Stimulated activated CD4-positive, alpha-beta T cell treated with anti-CD3 and anti-CD28 coated beads, Interleukin-4, amount 100 ng/mL, for 24 hours (primary cell): ENCODE measurements at places on chromosomes 4 and X.

- no peak for DNase-seq
These were observed 197.3 kb downstream of the OR13H1 start for GRCh38 chrX:131741103-131741581.

GRCh38 chrX:121655276-121655675 is 607.9 kb downstream of the GLUD2 start:
- DNase-seq, result no peak

- no peak for DNase-seq
These were observed 648.3 kb downstream of the GABRG1 start for GRCh38 chr4:45475548-45475947.

DNA sequence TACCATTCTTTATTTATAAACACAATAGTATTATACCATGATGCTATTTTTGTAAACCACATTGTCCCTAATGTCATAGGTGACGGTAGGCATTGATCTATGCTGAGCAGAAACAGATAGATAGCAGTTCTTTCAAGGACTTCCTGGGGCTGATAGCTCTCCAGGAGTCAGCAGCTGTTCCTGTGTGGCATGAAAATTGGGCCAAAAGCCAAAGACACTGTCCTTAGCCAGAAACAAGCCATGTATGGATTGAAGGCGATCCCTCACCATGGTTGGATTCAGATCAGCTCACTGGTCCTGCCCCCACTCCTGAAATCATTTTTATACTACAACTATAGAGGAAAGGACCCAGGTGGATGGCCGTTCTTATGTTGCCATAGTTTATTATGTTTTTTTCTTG is 53.6 kb downstream of the DDX60 start:
- DNase-seq, result no peak

- DNase-seq, result no peak
These were observed 16.8 kb upstream of the THOC2 start for GRCh38 chrX:123749643-123750042.

GRCh38 chrX:72128881-72129280 is 2.8 kb downstream of the RTL5 start:
- peak; percentile 11 for DNase-seq

DNA sequence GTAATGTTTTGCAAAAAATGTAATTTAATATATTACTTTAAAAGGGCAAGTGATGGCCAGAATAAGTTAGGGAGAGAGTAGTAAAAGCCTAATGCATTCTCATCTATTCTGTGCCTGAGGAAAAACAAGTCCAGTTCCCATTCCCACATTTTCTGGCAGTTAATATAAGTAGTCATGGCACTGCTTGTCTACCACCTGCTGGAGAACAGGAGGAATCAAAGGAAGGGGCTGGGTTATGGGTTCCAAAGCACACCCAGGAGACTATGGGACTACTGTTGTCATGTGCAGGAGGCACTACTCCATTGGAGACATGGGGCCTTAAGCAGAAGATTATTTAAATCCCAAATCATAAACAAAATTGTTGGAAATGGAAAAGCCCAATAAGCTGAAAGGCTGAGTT is 2618.6 kb downstream of the ARAP2 start:
- no peak for DNase-seq

GRCh38 chr4:67036791-67037190 is 508.5 kb downstream of the CENPC start:
- DNase-seq, result no peak

DNA sequence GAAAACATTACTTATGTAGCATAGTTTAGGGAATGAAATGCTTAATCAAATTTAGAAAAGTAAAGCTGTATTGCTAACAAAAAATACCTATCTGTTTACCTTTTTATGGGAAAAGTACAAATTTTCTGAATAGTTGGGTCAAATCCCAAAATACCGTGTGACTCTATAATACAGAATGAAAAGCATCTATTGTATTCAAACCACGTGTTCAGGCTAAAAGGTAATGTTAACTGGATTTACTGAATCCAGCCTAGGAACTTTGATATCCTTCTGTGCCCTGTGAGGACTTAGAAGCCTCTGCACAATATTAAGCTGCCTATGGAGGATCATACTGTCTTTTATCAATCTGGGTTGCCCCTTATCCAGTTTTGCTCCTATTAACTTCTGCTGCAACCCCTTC is 36.3 kb upstream of the AGA start:
- DNase-seq, result no peak

GRCh38 chrX:93875621-93876282 is 201.7 kb downstream of the FAM133A start:
- no peak for DNase-seq

- no peak for DNase-seq
These were observed 286.1 kb downstream of the DCHS2 start for GRCh38 chr4:154205471-154205870.

DNA sequence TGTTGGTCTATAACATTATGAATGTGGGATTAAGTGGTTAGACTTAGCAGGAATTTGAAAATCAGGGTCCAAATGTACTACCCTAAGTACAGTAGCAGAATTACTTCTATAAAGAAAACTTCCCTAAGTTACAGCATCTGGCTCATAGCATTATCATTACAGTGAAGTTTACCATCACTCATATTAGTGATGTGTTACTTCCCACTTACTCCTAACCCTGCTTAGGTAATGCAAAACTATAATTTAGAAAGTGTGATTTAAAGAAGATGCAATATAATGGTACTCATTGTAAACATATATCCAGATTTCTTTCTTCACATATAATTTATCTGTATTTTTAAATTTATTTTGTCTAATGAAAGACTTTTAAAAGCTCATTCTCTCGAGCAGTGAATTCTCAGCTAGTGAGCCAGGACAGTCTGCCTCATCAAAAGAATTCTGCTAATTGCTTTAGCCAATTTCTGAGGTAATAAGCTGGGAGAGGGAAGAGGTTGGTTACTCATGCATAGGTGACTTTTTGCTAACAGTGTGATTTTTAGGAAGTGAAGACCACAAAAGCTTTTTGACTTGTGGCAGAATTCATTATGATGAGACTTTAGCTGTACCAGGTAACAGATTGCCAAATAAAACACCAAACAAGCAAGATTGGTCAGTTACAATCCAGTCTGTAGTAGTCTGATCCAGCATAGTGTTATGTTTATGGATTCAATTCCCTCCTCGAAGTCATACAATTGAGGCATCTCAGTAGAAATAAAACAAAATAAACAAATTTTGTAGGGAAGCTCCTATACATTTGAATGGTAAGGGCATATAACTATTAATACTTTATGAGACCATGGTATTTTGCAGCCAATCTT is 21.0 kb downstream of the PLS3 start:
- no peak for DNase-seq

GRCh38 chr4:81030061-81030980 is at the start of gene BMP3:
Gene BMP3, plus strand, starts transcription at chr4:81030708. Its CDS starts 577 bp downstream, at chr4:81031285.
- no peak for DNase-seq

GRCh38 chr4:183335369-183335940 is 13.2 kb upstream of the CLDN24 start:
- no peak for DNase-seq

GRCh38 chr4:52841682-52842456 is 20.2 kb upstream of the RASL11B start:
- no peak for DNase-seq

DNA sequence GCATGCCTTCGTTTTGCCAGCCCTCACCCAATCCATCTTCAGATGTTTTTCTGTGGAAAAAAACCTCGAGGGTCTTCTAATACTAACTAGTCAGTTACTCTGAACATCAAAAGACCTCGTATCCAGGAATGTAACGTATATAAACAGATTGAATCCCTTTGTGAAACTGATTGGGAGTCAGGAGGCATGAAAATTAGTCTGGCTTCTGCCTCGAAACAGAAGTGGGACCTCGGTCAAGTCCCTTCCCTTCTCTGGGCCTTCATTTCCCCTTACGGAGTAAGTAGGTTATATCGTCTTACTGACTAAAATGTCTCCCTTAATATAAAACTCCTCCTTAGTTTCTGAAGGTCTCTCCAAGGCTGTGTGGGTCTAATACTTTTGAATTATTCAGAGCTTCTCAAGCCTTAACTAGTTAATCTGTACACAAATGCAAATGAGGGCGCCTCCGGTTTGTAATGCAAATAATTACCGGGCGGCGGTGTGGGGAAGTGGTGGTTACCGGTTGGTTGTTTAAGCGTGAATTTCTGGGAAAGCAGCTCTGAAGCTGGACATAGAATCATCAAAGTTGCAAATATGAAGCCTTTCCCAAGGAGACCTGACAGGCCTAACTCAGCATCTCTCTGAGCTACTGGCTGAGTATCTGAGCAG is 11.4 kb upstream of the NKRF start:
- no peak for DNase-seq

DNA sequence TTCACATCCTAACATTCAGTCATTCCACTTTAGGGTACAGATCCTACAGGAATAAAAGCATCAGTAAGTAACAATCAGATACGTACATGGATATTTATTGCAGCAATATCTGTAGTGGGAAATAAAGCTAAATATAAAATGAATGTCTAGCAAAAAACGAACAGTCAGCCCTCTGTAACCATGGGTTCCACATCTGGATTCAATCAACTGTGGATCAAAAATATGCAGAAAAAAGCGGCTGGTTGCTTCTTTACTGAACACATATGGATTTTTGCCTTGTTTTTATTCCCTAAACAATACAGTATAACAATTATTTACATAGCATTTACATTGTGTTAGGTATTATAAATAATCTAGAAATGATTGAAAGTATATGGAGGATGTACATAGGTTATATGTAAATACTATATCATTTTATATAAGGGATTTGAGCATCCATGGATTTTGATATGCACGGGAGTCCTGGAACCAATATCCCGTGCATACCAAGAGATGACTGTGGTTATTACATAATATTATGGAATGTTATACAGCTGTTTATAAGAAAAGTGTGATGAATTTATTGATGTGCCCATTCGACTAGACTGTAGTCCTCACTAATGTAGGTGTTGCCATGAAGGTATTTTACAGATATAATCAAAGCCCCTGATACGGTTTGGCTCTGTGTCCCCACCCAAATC is 132.8 kb downstream of the ARHGEF9 start:
- no peak for DNase-seq

GRCh38 chr4:108370291-108371141 is 201.8 kb upstream of the LEF1 start:
- DNase-seq, result peak; percentile 46

DNA sequence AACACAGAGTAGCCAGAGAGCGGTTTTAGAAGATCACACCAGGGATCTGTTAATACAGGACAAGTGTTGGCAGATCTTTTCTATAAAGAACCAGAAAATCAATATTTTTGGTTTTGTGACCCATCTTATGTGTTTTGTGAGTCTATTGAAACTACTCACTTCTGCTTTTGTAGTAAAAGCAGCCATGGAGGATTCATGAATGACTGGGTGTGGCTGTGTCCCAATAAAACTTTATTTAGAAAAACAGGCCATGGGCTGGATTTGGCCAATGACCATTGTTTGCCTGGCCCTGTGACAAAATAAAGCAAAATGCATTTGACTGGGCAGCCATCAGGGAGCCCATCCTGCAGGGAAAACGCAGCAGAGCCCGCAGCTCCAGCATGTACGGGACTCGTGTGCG is 99.9 kb upstream of the ADRA2C start:
- DNase-seq, result no peak

GRCh38 chr4:17867276-17867675 is 56.5 kb downstream of the NCAPG start:
- no peak for DNase-seq

DNA sequence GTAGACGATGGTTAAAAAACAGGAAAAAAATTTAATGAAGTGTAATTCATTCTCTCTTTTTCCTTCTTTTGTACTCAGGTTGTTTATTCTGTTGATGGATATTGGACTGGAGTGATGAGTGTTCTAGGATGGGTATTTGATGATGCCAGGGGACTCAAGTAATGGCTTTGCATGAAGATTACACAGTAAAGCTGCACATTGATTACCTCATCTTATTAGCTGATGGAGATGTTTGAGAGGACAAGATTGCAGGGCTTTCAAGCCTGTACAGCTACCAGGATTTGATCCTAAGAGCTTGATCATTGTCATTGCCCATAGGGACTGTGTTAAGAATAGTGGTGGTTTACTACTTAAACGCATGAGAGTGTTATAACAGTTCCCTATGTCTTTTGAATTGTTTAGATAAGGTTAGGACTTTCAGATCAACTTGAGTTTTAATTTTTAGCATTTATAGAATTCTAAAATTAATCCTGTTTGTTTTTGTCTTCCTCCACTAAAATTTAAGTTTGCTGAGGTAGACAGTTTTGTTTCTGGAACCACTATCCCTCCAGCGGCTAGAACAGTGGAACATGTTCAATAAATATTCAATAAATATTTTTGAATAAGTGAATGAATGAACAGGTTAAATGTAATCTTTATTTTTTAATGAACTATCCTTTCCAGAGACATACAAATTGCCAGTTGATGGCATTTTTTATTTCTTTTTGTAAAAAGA is 58.2 kb downstream of the GAB1 start:
- DNase-seq, result no peak

GRCh38 chr4:109879081-109879480 is 31.2 kb downstream of the LRIT3 start:
- no peak for DNase-seq

GRCh38 chr4:129358571-129358970 is 262.6 kb downstream of the C4orf33 start:
- no peak for DNase-seq

DNA sequence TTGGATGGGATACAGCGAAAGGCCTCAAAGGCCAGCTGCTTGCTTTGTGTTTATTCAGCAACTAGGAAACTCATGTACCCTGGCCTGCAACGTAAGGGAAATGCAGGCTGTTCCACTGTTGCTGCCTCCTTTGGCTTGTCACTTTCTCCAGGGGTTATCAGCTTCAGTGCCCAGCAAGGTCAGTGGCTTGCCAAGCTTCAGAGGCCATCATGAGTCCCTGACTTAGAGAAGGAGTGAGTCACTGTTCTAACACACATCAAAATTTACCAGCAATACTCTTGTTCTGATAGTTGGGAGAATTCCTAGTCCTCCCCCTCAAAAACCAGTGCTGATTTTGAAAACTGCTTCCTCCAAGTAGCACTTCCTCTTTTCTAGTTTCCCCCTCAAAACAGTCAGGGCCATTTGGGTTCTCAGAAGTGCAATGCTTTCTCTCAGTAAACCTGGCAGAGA is 250.8 kb downstream of the ARHGAP24 start:
- DNase-seq, result no peak

GRCh38 chr4:10298681-10299080 is 158.5 kb downstream of the ZNF518B start:
- no peak for DNase-seq

GRCh38 chr4:75512386-75513211 is 1.6 kb downstream of the RCHY1 start:
- no peak for DNase-seq

- no peak for DNase-seq
These were observed 278.5 kb downstream of the EPHA5 start for GRCh38 chr4:65391814-65392213.

DNA sequence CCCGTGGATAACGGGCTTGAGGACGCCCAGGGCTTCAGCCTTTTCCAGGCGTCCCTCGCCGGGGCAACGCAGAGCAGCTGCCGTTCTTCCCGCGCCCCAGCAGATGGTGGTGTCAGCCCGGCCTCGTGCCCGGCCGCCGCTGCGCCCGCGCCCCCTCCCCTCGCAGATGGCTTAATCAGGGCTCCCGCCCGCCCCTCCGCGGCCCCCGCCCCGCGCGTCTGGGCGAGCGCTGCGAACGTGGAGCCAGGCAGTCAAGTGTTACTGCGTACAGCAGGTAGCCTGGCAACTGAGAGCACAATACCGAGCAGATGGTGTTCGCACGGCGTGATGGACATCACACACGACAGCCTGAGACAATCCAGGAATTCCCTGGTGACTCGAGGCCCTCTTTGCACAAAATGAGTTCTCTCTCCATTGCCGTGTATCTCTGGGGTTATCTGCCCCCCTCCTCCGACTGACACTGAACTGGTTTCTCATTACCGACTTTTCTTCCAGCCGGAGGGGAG is 69.3 kb downstream of the MGST2 start:
- peak; percentile 47 for DNase-seq

GRCh38 chr4:27357283-27357682 is 496.6 kb downstream of the STIM2 start:
- DNase-seq, result no peak
